Activated naive CD4-positive, alpha-beta T cell treated with Interleukin-2 at 50 U/mL for 16 hours (primary cell): ENCODE measurements at places on chromosomes 5 and 9.

GRCh38 chr5:42812620-42813019 is 928 bp upstream of the SELENOP start:
- DNase-seq: no peak

GRCh38 chr5:78108564-78108963 is 185.9 kb downstream of the AP3B1 start:
- DNase-seq: no peak

DNA sequence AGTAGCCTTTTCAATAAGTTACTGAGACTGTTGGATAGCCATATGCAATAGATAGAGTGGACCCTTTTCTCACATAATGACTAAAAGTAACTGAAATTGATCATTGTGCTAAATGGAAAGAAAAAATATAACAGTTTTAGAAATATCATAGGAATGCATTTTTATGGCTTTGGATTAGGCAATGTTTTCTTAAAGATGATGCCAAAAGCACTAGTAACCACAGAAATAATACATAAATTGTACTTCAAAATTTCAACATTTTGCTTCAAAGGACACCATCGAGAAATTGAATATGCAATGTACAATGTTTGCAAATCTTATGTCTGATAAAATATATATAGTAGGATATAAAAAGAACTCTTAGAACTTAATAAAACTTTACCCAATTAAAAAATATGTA is 1267.5 kb upstream of the CDH9 start:
- no peak for DNase-seq

DNA sequence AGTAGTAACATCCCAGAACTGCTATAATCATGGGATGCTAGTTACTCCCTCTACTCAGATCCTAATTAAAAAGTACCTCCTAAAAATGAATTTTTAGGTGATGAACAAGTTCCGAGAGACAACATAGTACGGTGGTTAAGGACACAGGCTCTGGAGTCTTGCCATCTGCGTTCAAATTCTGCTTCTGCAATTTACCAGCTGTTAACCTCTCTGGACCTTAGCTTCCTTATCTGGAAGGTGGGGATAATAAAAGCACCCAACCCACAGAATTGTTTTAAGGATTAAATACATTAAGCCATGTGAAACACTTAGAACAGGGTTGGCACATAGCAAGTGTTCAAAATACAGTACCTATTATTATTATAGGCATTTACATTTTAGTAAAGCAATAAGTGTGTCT is 77.5 kb upstream of the XPA start:
- no peak for DNase-seq

DNA sequence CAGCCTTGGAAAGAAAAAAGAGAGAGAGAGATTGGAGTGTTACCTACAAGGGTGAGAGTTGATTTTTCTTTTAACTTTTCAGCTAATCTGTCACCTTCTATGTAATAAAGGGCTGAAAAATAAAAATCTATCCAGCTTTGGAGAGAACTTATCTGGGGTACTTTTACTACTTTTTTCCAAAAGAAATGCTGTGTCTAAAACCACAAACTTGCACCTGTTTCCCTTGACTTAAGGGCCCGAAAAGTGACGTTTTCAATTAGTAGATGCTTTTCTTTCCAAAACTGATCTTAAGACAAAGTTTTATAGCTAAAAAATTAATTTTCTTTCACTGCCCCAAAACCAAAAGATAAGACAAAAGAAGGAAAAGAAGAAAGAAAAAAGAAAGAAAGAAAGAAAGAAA is 48.8 kb downstream of the SMIM23 start:
- no peak for DNase-seq
